ENCODE measurements at places on chromosomes 1 and 21.

- no peak for DNase-seq
Measured at GRCh38 chr1:169090308-169090899, 16.1 kb upstream of the ATP1B1 start.

DNA sequence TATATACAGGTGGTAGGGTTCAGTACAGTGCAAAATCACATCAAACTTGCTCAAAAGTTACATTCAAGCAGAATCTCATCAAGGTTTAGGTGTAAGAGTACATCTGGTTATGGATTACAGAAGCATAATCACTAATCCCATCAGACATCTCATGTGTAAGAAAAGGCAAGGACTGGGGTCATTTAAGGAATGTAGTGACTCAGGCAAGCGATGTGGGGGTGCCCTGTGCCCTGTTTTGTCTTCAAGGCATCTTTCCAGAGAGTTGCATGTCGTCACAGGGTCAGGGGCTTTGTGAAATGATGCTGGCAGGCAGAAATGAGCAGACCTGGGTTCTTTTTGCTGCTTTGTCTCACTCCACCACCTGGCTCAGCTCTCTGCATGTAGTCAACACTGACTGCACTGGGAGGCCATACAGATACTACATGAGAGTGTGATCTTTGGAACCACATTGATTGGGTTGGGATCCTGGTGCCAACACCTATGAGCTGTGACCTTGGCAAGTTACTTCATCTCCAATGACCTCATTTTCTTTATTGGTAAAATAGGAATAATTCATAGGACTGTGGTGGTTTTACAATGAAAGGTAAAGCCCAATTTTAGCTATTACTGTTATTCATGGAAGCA, 8.2 kb upstream of the HHIPL2 start:
- peak; percentile 16 for DNase-seq

DNA sequence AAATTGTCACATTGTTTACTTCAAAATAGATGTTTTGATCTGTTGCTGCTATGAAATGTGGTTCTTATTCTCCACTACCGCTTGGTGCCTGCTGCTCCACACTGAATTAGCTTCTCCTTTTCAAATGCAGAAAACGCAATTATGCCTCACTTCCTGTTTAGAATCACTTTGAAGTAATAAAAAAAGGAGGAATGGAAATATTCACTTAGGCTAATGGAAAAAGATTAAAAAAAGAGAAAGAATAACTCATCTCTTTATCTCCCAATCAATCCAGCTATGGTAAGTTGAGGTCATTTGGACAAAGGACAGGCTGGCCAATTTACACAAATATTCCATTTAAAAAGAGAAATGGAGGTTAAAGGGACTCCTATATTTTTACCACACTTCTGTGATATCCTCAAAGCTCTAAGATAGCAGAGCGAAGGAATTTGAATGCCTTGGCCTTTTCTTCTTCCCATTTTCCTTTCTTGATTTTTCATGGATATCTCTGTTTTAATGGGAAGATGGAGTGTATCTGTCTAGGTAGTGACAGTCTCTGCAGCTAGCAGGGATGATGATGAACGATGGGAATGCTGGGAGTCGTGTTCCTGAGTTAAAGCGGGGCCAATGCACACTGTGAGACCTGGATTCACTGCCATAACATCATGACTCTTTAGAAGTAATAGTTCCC, 35.7 kb downstream of the RGS5 start:
- no peak for DNase-seq

DNA sequence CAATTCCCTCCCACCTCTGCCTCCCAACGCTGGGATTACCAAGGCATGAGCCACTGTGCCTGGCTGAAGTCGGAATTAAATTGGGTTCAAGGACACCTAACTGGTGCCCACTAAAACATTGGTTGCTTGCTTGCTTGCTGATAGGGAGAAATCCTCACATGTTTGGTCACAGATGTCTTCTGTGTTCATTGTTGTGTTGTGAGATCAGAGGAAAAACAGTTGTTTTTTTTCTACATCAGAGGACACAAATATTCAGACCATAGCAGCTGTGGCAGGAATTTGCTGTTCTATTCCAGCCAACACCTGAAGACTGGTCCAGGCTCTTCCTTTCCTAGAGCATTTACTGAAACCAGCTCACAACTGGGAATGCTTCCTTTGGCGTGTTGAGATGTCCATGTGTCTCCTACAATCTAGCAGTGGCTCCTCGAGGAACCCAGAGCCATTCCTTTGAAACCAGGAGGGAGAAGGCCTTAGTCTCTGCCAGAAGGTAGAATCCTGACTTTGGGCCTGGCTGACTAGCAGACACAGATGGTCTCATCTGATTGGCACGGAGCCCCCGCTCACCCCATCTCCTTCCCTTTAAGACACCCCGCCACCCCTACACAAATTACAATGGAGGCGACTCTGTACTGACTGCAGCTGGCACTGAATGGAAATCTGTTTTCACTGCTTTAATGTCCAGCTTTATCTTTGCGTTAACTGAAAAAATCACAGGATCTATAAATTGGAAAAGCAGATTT, 24.3 kb upstream of the TRIM17 start:
- DNase-seq: no peak

- DNase-seq: no peak
Measured at GRCh38 chr1:7326366-7326765, 444.7 kb upstream of the VAMP3 start.

GRCh38 chr1:31435471-31436409, 22.7 kb downstream of the SERINC2 start:
- no peak for DNase-seq

DNA sequence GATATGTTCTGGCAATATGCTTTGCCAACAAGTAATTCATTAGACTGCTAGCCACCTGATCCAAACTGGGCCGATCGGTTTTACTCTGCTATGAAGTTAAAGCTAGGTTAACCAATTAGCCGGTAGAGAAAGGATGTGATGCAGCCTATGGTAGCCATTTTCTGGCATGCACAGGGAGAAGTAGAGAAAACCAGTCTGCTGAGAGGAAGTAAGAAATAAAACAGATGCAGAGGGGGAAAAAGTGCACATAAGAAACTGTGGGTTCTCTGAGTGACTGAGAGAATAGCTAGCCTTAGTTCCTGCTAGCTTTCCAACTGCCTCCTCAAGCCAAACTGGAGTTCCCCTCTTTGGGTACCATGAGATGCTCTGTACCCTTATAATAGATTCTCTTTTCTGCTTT, 52.8 kb downstream of the ARID4B start:
- no peak for DNase-seq

GRCh38 chr1:119091618-119092017, 48.8 kb downstream of the WARS2 start:
- DNase-seq: no peak

- no peak for DNase-seq
Measured at GRCh38 chr1:54480525-54480848, 67.5 kb upstream of the ACOT11 start.

GRCh38 chr1:13775459-13775858, 75.5 kb downstream of the PRDM2 start:
- DNase-seq: no peak

GRCh38 chr1:80841261-80841660, 959.5 kb upstream of the ADGRL2 start:
- no peak for DNase-seq

DNA sequence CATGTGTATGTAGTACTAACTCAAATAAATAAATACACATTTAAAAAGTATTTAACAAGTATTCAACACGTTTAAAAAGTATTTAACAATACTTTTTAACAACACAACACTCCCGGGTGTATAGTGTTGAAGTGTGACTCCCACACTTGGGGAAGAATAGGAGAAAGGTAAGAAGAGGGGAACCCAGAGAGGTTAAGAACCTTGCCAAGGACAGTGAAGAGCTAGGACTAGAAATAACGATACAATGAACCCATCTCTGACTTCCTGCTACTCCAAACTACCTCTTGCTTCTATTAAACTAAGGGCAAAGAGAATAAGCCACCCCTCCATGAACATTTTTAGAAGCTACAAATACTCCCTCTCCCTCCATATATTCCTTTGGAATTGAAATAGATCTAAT, 1.7 kb upstream of the GFI1 start:
- DNase-seq: no peak

GRCh38 chr1:223410036-223410435, 16.8 kb downstream of the CCDC185 start:
- no peak for DNase-seq

- DNase-seq: no peak
Measured at GRCh38 chr1:15034656-15035055, 118.9 kb upstream of the TMEM51 start.

DNA sequence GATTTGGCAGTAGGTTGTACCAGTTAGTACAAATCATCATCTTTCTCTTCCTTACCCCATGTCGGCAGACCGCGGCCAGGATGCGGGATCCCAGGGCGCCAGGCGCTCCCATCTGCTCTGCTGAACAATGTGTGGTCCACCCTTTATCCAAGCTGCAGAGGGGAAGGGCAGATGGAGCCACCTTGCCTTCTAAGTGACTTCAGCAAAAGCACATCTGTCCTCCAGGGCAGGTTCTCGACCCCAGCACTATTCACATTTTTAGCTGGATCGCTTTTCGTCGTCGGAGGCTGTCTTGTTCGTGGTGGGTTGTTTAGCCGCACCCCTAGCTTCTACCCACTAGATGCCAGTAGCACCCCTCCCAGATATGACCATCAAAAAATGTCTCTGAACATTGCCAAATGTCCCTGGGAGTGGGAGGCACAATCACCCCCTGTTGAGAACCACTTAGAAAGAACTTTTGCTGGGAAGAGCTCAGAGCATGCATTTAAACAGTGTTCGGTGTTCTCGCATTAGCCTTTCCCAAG, 58.1 kb upstream of the SIM2 start:
- DNase-seq: no peak

GRCh38 chr1:23989263-23989662, 9.1 kb upstream of the SRSF10 start:
- DNase-seq: no peak

GRCh38 chr1:47709872-47710231, 272.0 kb downstream of the FOXD2 start:
- DNase-seq: no peak

DNA sequence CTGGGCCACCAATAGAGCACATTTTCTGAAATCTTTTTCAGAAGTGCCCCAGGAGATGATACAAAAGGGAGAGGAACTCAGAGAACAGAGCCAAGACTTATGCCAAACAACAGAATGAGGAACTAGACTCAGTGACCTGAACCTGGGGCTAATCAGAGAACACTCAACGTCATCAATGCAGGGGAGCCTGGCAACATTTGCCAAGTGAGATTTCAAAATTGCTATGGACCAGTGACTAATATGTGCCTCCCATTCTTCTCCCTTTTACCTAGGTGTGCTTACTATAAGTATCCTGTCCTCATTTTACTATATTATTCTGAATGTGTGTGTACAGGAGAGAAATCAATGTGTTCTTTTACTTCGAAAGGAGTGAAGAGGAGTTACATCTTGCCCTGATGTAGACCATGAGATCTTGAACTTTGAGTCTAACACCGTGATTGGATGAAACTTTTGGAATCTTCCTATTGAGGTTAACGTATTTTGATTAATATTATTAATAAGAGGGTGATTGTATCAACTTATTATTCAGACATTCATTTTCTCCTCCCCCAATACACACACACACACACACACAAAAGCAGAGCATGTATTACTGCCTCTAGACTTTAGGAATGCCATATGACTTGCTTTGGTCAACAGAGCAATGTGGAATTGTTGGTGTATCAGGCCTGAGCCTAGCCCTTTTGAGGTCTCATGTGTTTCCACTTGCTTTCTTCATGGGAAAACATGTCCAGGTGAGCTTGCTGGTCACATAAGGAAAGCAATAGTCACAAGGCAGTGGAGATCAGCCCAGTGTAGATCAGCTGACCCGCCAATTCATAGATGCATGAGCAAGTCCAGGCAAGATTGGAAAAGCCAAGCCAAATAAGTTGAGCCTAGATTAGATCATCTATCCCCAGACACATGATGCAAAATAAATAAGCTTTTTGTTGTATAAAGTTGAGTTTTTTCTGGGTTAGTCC, 80.3 kb upstream of the ETS2 start:
- no peak for DNase-seq

GRCh38 chr1:48062353-48062752, 65.2 kb upstream of the TRABD2B start:
- no peak for DNase-seq

- no peak for DNase-seq
Measured at GRCh38 chr1:27360159-27361043, 6.4 kb downstream of the MAP3K6 start.

- no peak for DNase-seq
Measured at GRCh38 chr1:116628448-116628847, 39.1 kb downstream of the IGSF3 start.

GRCh38 chr21:45756029-45756428, 112.5 kb downstream of the PCBP3 start:
- no peak for DNase-seq

DNA sequence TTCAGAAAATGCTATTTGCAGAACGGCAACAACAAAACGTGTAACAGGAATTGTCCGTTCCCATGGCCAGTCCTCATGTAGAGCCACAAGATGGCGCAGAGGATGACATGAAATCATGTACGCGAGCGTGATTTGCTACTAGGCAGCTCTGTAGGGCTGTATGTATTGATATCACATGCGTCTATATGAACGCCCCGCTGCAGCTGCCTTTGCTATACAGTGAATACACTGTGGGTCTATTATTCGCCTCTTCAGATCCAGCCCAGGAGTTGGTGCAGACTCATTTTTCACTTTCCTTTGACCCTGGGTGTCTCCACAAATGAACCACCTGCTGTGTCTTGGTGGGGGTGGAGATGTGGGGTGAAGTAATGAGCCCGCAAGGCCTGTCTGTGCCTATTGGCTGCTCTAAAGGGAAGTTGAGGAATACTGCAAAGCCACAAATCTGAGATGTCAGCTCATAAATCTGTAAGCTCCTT, 361.5 kb downstream of the KIF26B start:
- DNase-seq: peak; percentile 14

DNA sequence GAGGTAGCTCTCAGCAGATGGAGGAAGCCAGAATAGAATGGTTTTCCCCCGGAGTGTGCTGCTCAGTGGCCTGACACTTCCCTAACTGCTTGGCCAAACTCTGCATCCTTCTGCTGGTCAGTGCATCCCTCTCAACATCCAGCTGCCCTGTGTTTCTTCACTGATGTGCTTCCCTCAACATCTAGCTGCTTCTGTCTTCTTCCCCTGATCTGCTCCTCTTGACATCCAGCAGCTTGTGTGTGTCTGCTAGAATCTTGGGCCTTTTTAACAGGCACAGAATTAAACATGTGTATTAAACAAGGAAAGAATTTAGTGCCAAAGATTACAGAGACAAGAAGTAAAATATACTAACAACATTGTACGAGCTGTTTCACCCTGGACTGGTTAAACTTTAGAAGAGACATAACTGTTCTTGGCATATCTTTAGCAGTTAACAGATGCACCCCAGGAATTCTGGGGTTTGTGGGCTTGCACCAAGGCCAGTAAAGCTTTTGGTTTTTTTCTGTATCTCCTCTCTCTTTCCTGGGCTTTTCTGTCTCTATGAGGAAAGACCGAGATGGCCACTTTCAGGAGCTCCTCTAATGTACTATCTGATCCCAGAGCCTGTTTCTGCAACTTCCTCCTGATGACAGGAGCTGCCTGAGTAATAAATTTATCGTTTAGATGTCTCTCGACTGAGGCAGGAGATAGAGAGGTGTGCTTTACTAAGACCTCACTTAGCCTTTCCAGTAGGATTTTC, 34.8 kb upstream of the HSD3B1 start:
- DNase-seq: no peak
